HTR-8/SVneo (cell line): ENCODE measurements at places on chromosomes 12 and 14.

- DNase-seq, result no peak
Measured at GRCh38 chr14:70029296-70030132, 150.3 kb downstream of the SMOC1 start.

- no peak for DNase-seq
Measured at GRCh38 chr14:75049731-75050201, 1.5 kb downstream of the MLH3 start.

DNA sequence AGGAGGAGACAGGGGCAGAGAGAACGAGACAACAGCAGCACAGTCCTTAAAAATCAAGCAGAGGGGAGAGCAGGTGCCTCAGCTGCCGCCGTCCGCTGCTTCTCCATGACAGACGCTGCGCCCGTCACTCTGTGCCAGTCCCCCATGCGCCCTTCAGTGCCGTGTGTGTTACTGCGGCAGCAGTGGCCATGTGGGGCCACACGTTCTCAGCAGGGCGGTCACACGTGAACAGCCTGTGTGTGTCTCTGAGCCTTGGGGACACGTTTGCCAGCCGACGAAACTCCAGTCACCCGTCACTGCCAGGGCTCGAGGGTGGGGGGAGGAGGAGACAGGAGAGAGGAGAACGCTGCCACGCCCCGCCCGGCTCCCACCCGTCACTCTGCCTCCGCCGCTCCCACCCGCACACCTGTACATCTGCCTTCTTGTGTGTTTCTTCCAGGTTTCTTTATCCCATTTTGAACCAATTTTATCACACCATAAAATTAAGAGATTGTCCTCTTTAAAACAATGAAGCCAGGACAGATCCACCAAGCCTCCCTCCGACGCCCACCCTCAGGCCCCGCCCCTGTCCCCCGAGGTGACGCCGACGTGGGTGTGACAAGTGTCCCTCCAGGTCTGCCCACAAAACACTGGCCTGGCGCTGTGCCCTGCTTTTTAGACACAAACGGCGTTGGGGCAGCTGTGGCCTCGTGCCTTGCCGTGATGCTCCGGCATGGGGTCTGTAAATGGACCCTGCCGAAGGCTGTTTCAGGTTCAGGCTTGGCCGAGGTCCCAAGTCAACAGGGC lies 58.2 kb downstream of the GALNT9 start:
- no peak for DNase-seq

GRCh38 chr12:42496886-42497285 lies 92.7 kb downstream of the PRICKLE1 start:
- DNase-seq, result no peak

DNA sequence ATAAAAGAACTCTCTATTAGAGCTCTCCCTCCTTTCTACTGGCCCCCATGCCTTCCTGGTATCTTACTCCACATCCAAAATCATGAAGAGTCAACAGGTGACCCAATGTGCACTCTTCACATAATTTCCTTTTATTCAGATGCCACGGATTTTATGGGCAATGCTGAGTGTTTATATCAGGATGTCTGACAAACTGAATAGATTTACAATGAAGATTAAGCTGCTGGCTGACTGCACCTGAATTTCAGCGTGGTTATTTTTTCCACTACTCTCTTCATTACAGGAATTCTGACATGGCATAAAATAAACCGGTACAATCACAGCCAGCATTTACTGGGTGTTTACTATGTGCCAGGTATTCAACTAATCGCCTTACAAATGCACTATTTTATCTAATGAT lies 29.4 kb upstream of the CERS5 start:
- DNase-seq, result no peak

DNA sequence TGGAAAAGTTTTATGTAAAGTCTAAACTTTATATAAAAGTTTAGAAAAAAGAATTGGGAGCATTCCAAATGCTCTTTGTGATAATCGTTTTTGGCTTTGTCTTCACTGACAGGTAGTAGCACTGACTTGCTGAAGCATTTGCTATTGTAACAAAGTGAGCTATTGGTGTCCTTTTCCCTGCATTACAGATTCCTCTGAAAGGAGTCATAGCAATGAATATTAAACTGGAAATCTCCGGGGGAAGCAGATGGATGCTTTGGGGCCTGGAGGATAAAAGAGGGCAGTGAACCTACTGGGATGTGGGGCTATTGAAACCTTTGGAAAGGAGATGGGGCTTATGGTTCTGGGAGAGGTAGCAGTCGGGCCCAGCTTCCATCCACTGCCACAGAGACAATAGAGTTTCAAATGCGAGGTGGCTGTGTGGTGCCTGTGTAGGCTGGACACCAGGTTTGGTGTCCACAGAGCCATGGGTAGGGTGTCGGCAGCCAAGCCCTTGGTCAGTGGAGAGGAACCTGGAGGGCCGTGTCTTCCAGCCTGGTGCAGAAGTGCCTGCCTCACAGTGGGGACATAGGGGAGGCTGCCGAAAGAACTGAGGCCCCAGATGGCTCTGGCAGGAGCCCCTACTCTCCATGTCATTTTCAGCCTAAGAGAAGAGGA lies 10.1 kb downstream of the GSG1 start:
- DNase-seq, result peak; percentile 19

GRCh38 chr12:54294152-54294952 lies 6.5 kb downstream of the NFE2 start:
- DNase-seq, result peak; percentile 59

- DNase-seq, result no peak
Measured at GRCh38 chr14:47772652-47773051, 97.2 kb upstream of the MDGA2 start.

- DNase-seq, result no peak
Measured at GRCh38 chr12:107400686-107401447, 284.7 kb upstream of the PWP1 start.

GRCh38 chr12:119006746-119007145 lies 25.4 kb downstream of the SRRM4 start:
- DNase-seq, result no peak

DNA sequence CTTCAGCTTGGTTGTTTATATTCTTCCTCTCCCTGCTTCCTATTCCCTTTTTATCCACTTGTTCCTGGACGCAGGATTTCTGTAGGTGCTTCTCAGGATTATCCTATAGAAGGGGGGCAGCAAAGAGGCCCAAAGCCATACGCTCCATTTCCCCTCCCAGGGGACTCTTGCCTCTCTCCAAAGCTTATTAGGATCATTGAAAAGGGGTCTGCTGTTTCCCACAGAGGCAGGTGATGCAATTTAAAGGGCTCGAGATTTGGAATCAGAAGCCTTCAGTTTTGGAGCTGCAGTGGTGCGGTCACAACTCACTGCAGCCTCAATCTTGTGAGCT lies 31.5 kb upstream of the SYNDIG1L start:
- no peak for DNase-seq

DNA sequence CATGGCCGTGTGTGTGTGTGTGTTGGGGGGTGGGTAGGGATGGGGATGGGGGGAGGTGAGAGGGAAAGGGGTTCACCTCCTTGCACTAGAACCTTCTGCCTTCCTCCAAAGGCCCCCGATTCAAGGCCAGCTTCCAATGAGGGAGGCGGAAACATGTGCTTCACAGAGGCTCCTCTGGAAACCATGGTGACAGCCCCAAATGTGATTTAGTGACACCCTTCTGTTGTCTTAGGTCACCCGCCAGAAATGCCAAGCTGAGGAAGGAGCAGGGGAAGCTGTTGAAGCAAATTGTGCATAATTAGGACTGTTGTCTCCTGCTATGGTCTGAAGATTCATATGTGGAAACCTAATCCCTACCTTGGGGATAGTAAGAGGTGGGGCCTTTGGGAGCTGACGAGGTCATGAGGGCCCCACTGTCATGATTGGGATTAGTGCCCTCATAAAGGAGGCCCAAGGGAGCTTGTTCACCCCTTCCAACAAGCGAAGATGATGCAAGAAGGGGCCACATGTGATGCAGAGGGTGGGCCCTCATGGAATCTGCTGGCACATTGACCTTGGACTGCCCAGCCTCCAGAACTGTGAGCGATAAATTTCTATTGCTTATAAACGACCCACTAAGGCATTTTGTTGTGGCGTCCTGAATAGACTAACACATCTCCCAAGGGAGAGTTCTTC lies 95.2 kb downstream of the AACS start:
- DNase-seq, result no peak

DNA sequence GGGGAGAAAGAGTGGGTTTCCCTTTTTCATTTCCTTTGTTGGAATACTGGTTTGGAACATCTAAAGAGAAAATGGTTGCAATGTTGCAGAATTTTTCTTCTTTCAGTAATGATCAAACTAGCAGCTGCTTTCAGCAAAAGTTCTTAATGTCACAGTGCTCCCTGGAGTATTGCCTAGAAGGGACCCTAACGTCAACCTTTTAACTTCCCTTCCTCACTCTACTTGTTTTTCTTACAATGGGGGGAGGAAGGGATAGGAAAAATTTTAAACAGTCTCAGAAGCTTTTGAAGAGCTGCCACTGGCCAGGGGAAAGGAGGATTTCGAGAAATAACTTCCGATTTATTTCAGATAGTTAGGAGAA lies 521.8 kb downstream of the MED13L start:
- DNase-seq, result no peak

DNA sequence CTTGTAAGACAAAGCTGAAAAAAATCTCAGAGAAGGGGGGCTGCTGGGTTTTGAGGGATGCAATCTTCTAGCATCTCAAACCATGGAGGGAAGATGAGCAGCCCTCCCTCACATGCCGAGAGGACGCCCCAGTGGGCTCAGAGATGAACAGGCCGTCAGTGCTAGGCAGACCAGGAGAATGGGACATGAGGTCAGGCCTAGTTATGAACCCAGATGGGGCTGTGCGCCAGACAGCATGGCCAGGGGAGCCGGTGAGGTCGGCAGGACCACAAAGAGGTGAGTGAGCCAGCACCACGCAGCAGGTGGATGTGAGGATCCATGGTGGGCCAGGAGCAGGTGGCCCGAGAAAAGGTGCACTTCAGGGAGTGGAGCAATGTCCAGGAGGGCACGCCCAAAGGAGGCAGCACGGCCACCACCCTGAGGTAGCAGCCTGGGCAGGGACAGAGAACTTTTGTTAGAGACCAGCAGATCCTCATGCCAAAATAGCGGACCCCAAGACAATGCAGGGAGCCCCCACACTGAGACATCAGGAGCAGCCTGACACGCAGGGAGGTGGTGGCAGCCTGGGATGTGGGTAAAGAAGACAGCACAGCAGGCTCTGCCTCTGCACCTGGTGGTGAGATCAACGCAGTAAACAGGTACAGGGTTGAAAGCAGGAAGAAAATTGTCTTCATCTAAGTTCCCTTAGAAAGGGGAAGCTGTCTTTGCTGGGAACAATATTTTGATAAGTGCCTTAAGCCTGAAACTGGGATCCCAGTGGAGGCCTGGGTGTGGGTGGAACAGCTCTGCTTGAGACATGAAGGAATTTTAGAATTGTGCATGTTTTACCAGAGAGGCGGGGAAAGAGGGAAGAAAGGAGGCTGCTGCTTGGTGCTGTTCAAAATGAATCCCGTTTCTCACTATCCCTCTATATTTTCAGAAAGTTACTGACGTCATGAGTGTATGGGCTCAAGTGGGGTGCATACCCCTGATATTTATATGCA lies 17.8 kb upstream of the MCRS1 start:
- no peak for DNase-seq

DNA sequence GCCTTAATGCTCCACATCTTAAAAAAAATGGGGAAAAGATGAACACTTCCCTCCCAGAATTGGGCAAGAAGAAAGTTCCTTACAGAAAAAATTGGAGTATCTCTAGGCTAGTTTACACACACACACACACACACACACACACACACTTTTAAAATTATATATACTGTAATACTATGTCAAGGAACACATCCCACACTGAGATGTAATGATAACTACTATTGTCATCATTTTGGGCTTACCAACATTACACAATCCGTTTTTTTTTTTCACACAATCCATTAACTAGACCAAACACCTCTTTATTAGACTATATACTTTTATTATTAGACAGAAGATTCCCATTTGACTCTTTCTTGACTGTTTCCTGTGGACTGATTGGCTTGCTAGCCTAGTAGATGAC lies 2.5 kb downstream of the LTBR start:
- DNase-seq, result no peak

DNA sequence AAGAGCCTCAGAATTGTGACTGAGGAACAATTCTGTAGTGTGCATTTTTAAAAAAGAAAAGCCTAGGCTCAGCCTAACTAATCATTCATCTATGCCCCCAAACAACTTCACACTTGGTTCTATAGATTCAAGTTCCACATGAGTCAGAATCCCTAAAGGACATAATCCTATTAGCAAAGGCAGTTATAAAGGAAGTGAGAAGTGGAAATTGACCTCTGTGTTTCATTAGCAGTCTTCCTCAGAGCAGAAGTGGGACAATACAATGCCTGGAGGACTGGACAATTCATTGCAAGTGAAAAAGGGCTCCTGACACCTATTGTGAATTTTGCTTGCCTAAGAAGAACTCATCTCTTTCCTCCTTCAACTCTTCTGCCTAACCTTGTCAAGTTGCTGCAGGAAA lies 222.3 kb downstream of the PTPRO start:
- DNase-seq, result no peak

- DNase-seq, result no peak
Measured at GRCh38 chr12:115984616-115985015, 292.9 kb downstream of the MED13L start.

GRCh38 chr12:52054833-52055730 lies 3.8 kb downstream of the NR4A1 start:
- no peak for DNase-seq

- no peak for DNase-seq
Measured at GRCh38 chr14:55051165-55051422, 353 bp upstream of the MAPK1IP1L start.

DNA sequence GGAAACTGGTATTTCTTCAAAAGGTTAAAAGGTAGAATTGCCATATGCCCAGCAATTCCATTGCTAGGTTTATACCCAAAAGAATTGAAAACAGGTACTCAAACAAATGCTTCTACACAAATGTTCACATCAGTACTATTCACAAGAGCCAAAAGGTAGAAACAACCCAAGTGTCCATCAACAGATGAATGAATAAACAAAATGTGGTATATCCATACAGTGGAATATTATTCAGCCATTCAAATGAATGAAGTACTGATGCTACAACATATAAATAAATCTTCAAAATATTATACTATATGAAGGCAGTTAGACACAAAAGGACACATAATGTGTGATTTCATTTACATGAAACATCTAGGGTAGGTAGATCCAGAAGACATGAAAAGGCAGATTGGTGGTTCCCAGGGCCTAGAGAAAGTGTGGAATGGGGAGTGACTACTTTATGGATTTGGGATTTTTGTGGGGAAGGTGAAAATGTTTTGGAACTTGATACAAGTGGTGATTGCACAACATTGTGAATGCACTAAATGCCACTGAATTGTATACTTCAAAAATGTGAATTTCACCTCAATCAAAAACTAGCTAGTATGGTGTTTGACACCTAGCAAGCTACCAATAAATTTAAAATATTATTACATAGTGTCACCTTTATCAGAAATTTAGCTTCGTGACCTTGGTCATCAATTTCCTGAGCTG lies 41.7 kb downstream of the LIN52 start:
- DNase-seq, result no peak

DNA sequence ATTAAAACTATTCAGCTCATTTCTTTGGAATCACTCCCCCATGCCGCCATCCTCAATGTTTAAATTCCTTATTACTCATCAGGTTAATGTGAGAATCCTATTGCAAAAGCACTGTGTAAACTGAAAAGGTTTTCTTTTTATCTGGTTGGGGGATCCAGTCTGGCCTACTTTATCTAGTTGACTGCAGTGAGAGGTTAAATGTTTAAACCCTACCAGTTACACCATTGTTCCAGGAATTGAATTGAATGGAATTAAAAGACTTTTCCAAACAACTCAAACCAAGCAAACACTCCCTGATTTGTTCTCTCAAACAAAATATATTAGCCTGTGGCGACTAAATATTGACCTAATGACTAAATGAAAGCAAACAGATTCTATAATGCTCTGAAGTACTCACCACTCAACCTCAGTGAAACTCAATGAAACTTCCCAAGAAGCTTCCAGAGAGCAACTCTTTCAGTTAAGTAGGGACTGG lies 100.5 kb downstream of the VEZT start:
- DNase-seq, result peak; percentile 25
